IPS-NIHi11 (cell line): ENCODE measurements at places on chromosomes 11 and 22.

- no peak for DNase-seq
Measured at GRCh38 chr11:85869781-85870180, 14.6 kb downstream of the CCDC83 start.

DNA sequence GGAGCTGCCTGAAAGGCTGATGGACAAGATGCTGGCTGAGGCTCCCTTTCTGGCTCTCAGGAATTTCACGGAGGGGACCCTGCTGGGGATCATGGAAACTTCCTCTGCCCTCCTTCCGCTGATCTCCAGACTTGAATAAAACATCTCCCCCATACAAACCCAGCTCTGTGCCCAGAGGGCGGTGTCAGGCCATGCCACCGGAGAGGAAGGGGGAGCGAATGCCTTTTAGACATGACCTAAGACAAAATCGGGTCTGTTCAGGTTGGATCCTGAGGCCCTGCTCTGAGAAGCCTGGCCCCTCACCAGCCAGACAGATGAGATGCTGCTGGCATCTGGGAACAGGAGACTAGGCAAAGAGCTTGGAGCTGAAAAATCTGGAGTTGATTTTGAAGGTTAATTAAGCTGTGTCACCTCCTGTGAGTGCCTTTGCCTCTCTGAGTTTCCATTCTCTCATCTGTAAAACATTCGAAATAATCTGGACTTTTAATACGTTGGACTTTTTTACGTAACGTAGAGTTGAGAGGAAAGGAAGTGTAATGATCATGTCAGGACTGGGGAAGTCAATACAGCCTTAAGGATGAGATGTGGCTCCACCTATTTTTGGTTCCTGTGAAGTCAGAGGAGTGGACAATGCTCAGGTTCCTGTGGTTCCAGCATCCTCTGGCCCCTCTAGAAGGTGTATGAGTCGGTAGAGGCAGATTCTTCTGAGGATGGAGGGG, 163.6 kb downstream of the ST3GAL4 start:
- no peak for DNase-seq

DNA sequence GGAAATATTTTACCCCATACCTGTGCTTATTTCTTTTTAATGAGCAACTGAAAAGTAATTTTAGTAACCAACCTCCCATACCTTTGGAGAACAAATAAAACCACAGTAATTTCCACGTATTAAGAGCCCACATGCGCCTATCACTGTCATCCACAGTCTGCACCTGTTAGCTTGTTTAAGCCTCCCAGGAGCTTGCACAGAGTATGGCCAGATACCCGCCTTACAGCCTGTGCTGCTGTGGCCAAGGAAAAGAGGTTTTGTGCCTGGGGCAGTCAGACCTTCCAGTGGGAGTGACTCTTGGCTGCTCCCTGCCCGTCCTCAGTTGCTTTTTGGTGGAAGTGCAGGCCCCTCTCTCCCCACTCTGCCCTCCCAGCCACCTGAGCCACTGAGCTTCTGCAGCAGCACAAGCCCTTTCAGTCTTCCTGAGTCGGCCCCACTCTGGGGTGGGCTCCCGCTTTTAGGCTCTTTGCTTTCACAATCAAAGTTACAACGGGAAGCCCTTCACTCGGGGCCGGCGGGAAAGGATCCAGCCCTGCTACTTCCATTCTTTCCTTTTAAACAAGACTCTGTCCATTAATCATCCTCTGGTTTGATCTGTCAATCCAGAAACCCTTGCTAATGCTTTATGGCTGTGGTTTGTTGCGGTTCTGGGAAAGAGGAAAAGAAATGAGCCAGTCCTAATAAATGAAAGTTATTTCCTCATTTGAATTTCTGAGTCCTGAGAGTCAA, 308.8 kb downstream of the TBC1D22A start:
- DNase-seq, result peak; percentile 21

GRCh38 chr22:20155330-20156041, 4.6 kb upstream of the CCDC188 start:
- DNase-seq, result peak; percentile 45

DNA sequence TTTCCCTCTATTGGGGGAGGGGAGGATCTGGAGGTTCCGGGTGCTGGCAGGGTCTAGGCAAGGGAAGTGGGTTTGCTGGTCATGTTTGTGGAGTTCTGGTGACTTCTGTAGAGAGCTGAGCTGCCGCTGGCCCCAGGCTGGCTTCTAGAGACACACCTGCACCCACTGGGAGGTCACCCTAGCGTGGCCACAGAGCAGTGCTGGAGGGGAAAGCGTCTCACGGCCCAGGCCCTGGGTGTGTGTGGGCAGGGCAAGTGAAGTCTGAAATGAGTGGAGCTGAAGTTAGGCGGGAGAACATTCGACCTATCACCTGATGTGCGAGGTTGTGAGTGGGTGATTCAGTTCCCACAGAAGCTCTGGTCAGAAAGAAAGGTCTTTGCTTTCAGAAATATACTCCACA, 27.9 kb downstream of the SMIM38 start:
- DNase-seq, result no peak

- DNase-seq, result no peak
Measured at GRCh38 chr11:122900587-122901202, 18.1 kb downstream of the JHY start.

DNA sequence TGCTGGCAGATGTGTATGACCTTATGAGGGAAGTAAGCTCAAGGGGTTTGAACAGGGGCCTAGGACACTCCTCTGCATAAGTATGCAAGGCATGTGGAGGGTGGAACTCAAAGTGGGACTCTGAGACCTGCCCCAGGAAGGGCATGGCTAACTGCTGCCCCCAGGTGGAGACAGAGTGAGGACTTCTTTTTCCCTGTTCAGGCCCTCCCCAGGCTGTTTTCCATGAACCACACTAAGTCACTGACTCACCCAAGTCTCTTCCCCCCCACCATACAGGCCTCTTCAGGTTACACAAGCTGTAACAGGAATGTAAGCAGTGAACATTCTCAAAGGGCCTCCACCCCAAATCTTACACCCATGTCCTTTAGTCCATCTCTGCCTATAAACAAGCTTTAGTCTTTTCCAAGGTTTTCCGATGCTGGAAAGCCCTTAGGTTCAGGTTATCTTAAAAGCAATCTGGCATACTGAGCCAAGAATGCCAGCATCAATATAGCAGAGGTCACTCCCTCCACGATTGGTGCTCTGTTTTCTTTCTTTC, 13.1 kb downstream of the EEF1G start:
- DNase-seq, result peak; percentile 76

DNA sequence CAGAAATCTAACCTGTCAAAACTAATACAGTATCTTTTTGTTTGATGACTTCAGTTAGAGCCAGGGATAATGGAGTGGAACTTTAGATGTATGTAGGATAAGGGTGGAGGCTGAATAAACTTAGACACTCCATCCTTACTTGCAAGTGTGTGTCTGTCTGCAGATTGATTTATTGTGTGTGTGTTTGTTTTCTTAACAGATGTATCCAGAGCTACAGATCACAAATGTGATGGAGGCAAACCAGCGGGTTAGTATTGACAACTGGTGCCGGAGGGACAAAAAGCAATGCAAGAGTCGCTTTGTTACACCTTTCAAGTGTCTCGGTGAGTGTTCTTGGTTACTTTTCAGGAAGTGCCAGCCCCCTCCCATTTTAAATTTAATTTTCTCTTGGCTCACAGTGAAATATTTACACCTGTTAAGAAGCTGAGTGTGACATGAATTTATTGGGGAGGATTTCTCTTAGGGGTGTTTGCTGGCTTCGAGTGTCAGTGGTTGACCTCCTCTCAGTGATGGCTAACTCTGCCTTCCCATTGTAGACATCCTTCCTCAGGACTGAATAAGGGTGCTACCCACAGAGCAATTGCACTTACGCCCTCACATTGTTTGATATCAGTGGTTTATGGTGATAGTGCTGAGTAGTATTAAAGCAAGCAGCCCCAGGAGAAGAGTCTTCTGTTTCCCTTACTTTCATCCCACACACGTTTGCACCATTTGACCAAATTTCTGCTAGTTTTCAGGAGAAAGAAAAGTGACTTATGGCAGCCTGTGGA, 40.8 kb downstream of the APLP2 start:
- no peak for DNase-seq

DNA sequence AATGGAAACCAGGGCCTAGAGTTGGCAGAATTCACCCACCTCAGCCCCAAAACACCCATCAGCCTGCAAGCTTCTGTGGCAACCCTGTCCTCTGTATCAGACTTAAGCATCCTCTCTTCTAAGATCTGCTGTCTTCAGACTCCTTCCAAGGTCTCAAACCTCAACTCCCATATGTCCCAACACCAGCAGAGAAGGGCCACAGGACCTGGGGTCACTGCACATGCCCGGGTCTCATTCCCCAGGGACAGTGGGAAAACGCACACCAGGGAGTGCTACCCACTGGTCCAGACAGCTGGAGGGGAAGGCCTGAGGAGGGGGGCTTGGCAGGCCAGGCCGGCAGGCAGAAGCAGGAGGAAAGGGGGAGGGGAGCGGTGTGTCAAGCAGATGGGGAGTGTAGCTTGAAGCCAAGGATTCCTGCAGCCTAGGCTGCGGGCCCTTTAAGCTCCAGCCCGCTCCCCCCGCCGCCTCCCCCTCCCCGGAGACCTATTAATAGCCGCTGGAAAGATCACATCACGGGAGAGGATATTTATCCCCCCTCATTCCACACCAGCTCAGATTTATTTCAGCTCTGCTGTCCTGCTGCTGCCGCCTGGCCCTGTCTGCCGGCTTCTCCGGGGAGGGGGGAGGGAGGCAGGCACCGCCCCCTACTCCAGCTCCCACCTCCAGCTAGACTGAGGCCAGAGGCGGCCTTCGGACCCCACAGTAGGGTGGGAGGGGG, 16.7 kb downstream of the BCL9L start:
- DNase-seq, result peak; percentile 64
